ENCODE measurements at places on chromosomes 6 and 20. TPM values are rescaled to one million over a fixed set of nuclear protein-coding genes. Genes with fewer than 3 reads are reported as not detected.

DNA sequence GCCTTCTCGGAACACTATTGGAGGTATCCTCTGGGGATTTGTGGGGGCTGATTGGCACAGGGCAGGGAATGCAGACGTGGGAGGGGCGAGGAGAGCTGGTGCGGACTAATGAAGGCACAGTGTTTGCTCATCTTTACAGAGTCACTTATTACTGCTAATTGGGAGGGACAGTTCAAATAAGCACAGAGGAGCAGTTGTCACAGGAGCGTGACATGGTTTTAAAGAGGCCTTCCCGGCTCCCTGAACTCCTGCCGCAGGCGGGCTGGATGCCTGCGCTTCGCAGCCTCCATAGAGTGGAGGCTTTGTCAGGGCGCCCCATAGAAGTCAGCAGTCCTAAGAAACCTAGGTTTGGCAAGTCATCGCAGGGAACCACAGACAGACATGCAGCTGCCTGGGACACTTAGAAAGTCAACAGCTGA, 149.6 kb downstream of the LINC00237 start:
- H3K4me1 ChIP-seq, result no peaks in the 10 kb centered on the region
- H3K27ac ChIP-seq, result no peak overlapping the region
- H3K4me3 ChIP-seq, result no peak overlapping the region
- H3K36me3 ChIP-seq, result no peaks in the 10 kb centered on the region

PNPLA1 gene
- not detected for total RNA-seq

RXRB gene
- 31.9 TPM for total RNA-seq

GRCh38 chr6:132412656-132413498, 11.6 kb upstream of the MOXD1 start:
- H3K27me3 ChIP-seq, result no peaks in the 10 kb centered on the region
- no peaks in the 10 kb centered on the region for H3K4me1 ChIP-seq
- DNase-seq, result no peak
- no peak overlapping the region for H3K4me3 ChIP-seq
- H3K27ac ChIP-seq, result no peak overlapping the region
- no peaks in the 10 kb centered on the region for H3K36me3 ChIP-seq

GRCh38 chr20:53099856-53100255, 127.7 kb downstream of the TSHZ2 start:
- H3K4me1 ChIP-seq, result no peaks in the 10 kb centered on the region
- H3K27ac ChIP-seq, result no peak overlapping the region
- H3K36me3 ChIP-seq, result no peaks in the 10 kb centered on the region
- H3K4me3 ChIP-seq, result no peak overlapping the region

DNA sequence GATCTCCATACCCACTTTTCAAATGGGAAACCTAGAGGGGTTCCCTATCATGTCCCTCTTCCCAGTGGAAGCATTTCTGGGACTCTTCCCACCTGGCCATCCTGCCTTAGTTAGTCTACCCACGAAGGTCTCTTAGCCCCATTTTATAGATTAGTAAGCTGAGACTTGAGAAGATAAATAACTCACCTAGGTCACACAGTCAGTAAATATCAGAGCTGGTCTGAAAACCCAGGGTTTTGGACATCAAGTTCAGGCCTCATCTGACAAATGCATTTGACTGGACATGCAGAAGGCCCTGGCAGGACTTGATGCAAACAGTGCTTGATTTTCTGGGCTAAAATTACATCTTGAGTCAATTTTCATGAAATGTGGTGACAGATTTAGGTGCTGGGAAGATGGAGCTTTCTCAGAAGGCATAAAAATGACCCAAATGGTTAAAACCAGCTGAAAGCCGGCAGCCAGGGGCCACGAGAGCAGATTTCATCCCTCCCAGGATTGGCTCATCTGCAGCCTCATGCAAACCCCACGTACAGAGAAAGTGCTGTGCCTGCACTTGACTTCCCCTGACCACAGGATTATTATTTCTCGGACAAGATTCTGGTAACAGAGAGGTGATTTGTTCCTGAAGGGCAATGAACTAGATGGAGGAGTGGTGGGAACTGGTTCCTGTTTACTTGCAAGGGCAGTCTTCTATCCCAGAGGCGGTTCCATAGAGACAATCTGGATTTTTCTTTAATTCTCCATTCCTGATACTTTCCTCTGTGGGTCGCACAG, 23.1 kb downstream of the CPNE5 start:
- no peak overlapping the region for H3K27ac ChIP-seq
- H3K4me3 ChIP-seq, result no peak overlapping the region
- H3K36me3 ChIP-seq, result no peaks in the 10 kb centered on the region
- H3K27me3 ChIP-seq, result no peaks in the 10 kb centered on the region
- H3K4me1 ChIP-seq, result no peaks in the 10 kb centered on the region
- no peak for DNase-seq

GRCh38 chr6:53023323-53023722, 28.2 kb upstream of the GSTA4 start:
- H3K4me3 ChIP-seq, result no peak overlapping the region
- H3K36me3 ChIP-seq, result no peaks in the 10 kb centered on the region
- no peak overlapping the region for H3K27ac ChIP-seq
- no peaks in the 10 kb centered on the region for H3K4me1 ChIP-seq
- H3K27me3 ChIP-seq, result no peaks in the 10 kb centered on the region

PTCRA gene
- not detected for total RNA-seq

DNA sequence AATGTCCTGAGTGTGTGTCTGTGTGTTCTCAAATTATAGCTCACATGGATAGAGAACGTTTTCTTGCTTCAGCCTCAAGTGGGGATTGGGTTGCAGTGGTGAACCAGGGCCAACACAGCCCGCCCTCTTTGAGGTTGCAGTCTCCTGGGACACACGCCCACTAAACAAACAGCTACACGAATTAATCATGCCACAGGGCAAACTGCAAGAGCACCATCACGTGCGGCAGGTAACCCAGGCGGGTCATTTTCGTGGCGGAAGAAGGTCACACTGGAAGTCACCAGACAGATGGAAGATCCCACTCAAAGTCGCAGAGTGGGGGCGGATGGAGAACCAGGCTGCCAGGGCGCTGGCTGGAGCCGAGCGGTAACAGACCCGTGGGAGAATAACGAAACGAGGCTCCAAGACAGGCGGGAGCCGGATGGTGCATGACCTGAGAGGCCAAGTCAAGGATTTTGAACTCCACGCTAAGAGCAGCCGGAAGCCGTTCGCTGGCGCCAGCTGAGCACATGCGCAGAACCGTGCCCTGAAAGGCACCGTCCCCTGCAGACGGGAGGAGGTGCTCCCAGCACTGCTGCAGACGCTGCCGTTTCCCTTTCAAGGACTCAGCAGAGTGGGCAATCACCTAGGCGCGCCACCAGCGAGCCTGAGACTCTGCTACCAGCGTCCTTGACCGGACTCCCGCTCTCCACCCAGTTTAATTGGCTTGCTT, 10.7 kb downstream of the DLL1 start:
- H3K27ac ChIP-seq, result peak overlapping the region; percentile 76
- DNase-seq, result peak; percentile 82
- no peaks in the 10 kb centered on the region for H3K36me3 ChIP-seq
- no peaks in the 10 kb centered on the region for H3K27me3 ChIP-seq
- no peak overlapping the region for H3K4me3 ChIP-seq

GRCh38 chr6:137512757-137513605, 18.8 kb upstream of the OLIG3 start:
- H3K4me1 ChIP-seq, result no peaks in the 10 kb centered on the region
- no peak overlapping the region for H3K27ac ChIP-seq
- no peak overlapping the region for H3K4me3 ChIP-seq
- peaks cover 99% of the 10 kb centered on the region for H3K27me3 ChIP-seq
- DNase-seq, result no peak

HCRTR2 gene
- not detected for total RNA-seq

CPNE5 gene
- total RNA-seq, result 8.3 TPM

DNA sequence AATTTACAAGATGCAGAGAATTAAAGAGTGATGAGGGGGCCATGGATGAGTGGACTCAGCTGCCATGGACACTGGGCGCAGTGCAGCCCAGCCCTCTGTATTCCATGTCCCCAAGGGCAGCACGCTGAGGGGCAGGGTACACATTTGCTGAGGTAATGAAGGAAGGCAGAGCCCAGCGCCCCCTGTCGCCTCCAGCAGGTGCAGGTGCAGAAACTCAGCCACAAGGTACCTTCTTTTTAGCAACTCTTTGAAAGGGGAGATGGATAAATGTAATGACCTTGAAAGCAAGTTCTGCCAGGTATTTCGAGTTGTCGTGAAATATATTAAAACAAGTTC, 7.1 kb downstream of the CD93 start:
- H3K36me3 ChIP-seq, result no peaks in the 10 kb centered on the region
- H3K27ac ChIP-seq, result no peak overlapping the region
- no peaks in the 10 kb centered on the region for H3K4me1 ChIP-seq

DNA sequence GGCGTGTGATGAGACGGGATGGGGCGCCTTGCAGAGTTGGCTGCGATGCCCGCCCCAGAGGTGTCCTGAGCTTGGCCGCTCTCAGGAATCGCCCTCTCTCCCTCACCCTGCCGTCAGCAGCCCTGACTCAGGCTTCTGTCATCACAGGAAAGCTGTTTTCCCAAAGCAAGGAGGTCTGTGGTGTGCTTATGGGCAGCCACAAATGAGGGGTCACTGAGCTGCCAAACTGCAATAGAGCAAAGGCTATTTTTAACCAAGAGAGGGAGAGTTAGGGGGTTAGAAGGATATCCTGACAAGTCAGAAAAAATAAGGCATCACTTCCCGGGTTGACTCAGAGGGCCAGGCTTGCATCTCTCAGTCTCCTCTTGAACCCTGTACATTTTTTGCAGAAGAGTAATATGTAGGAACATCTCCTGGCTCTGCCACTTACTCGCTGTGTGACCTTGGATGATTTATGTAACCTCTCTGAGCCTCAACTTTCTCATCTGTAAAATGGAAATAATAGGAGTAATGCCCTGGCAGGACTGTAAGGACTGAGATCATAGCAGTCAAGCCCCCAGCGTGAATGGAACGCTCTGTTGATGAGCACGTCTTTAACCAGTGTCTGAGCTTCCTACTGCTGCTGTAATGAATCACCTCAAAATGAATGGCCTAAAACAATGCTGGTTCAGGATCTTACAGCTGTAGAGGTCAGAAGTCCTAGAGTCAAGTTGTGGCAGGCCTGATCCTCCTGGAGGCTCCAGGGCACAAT, 181.9 kb downstream of the NFATC2 start:
- H3K27ac ChIP-seq, result no peak overlapping the region
- H3K36me3 ChIP-seq, result no peaks in the 10 kb centered on the region
- no peaks in the 10 kb centered on the region for H3K27me3 ChIP-seq
- DNase-seq, result no peak
- H3K4me3 ChIP-seq, result no peak overlapping the region

GRCh38 chr6:139538366-139538765, 163.9 kb upstream of the CITED2 start:
- H3K27me3 ChIP-seq, result no peaks in the 10 kb centered on the region
- no peaks in the 10 kb centered on the region for H3K36me3 ChIP-seq
- DNase-seq, result no peak
- no peak overlapping the region for H3K4me3 ChIP-seq

- peak overlapping the region; percentile 65 for H3K27ac ChIP-seq
- peak; percentile 28 for DNase-seq
- peaks cover 20% of the 10 kb centered on the region for H3K4me1 ChIP-seq
- no peaks in the 10 kb centered on the region for H3K27me3 ChIP-seq
- H3K4me3 ChIP-seq, result no peak overlapping the region
Measured at GRCh38 chr6:138227316-138227781, 9.1 kb upstream of the PBOV1 start.

- H3K27me3 ChIP-seq, result no peaks in the 10 kb centered on the region
- no peak for DNase-seq
- no peaks in the 10 kb centered on the region for H3K36me3 ChIP-seq
- H3K27ac ChIP-seq, result no peak overlapping the region
- H3K4me3 ChIP-seq, result no peak overlapping the region
Measured at GRCh38 chr6:58113960-58114359, 796.5 kb downstream of the PRIM2 start.

KCNQ2 gene
- 0.32 TPM for total RNA-seq

DNA sequence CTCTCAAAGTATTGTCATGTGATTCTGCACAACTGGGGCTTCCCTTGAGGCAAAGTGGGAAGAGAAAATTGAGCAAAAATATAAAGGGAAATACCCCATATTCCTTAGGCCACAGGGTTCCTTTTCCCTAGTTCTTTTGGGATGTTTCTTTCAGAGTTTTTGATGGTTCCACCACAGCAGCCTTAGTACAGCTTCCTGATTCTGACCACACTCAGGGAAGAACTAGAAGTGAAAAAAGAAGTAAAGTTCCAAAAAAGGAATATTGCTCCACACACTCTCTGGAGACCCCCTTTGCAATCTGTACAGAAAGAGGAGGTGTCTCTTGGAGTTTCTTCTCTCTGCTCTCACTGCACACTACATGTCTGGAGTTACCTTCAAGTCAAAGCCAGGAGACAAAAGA, 27.9 kb upstream of the HLA-DQA2 start:
- no peaks in the 10 kb centered on the region for H3K4me1 ChIP-seq
- no peak for DNase-seq
- no peak overlapping the region for H3K27ac ChIP-seq
- H3K27me3 ChIP-seq, result no peaks in the 10 kb centered on the region

GRCh38 chr20:50108556-50109235, 4.3 kb downstream of the UBE2V1 start:
- no peak overlapping the region for H3K4me3 ChIP-seq
- H3K27me3 ChIP-seq, result no peaks in the 10 kb centered on the region
- H3K36me3 ChIP-seq, result no peaks in the 10 kb centered on the region
- DNase-seq, result no peak
- peaks cover 55% of the 10 kb centered on the region for H3K4me1 ChIP-seq

DNA sequence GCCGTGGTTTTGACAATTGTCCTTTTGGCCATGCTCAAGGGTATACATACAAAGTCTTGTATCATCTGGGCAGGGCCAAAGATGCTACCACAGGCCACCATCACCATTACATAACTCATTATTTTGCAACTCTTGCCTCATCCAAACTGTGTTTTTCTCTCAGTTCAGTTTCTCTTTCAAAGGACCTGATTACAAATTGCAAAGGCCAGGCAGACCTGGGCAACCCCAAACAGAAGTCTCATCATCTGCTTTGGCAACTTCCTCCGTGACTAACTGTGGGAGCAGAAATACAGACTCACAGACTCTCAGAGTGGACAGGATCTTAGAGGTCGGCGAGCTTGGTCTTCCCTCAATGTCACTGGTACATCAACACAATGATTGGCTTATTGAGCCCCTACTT, 117.8 kb upstream of the NEDD9 start:
- no peak overlapping the region for H3K27ac ChIP-seq
- peaks cover 4% of the 10 kb centered on the region for H3K4me1 ChIP-seq
- no peaks in the 10 kb centered on the region for H3K36me3 ChIP-seq
- H3K27me3 ChIP-seq, result no peaks in the 10 kb centered on the region
- no peak overlapping the region for H3K4me3 ChIP-seq
- no peak for DNase-seq

- DNase-seq, result peak; percentile 82
- H3K27ac ChIP-seq, result peak overlapping the region; percentile 93
- H3K36me3 ChIP-seq, result no peaks in the 10 kb centered on the region
- peaks cover 24% of the 10 kb centered on the region for H3K4me1 ChIP-seq
- no peaks in the 10 kb centered on the region for H3K27me3 ChIP-seq
Measured at GRCh38 chr6:26123947-26124780, 36.9 kb downstream of the HFE start.

DCDC2 gene
- total RNA-seq, result 1.6 TPM

Data from transverse colon (tissue), 4 donors.